ENCODE measurements at places on chromosomes 4 and X. TPM values are rescaled to one million over a fixed set of nuclear protein-coding genes. Genes with fewer than 3 reads are reported as not detected.
A peak's percentile ranks its signal among the peaks of the same experiment; 100 is the strongest.

Gene TMEM31
- total RNA-seq = not detected

Gene ARMCX1
- total RNA-seq = 36.1 TPM

Gene MXRA5
- total RNA-seq = 14.4 TPM

Gene RTL5
- 2.2 TPM for total RNA-seq

DNA sequence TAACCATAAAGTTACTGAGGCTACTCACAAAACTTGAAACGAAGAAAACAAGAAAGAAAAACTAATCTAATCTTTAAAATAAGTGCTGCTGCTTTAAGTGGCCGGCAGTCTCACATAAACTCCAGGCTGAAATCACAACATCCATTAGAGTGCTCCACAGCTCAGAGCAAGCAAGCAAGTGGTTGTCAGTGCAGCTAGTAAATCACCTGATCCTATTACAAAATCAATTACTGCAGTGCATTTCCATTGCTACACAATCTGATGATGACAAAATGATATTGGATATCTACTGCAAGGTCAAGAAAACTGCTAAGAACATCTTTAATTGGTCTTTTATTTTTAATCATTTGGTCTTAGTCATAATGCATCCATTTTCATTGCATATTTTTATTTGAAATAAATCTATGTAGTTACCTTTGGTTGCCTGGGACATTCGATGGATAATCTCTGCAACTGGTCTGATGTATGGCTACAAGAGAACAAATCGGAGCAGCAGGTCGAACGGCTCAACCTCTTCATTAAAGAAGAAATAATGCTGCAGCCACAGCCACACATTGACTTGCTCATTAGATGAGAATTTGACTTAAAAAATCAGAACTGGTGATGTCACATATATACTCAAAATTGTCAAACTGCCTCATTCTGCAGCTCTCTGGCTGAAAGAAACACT lies 87.7 kb downstream of the FBXW7 start:
- DNase-seq = no peak

DNA sequence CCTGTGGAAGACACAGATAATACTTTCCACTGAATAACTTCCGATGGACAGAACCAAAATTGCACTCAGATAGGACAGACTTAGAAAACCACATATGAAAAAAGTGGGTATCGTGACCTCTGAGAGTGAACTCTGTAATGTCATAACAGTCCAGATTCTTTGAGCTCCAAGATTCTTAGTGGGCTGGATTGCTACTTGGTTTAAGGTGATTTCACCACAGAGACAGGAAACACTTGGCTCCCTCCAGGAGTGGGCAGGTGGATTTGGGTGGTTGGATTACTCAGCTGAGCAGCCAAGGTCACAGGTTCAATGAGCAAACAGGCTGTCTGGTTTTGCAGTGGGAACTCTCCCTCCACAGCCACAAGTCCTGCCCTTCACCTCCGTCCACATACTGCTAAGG lies 126.0 kb downstream of the AFAP1 start:
- no peak for DNase-seq

DNA sequence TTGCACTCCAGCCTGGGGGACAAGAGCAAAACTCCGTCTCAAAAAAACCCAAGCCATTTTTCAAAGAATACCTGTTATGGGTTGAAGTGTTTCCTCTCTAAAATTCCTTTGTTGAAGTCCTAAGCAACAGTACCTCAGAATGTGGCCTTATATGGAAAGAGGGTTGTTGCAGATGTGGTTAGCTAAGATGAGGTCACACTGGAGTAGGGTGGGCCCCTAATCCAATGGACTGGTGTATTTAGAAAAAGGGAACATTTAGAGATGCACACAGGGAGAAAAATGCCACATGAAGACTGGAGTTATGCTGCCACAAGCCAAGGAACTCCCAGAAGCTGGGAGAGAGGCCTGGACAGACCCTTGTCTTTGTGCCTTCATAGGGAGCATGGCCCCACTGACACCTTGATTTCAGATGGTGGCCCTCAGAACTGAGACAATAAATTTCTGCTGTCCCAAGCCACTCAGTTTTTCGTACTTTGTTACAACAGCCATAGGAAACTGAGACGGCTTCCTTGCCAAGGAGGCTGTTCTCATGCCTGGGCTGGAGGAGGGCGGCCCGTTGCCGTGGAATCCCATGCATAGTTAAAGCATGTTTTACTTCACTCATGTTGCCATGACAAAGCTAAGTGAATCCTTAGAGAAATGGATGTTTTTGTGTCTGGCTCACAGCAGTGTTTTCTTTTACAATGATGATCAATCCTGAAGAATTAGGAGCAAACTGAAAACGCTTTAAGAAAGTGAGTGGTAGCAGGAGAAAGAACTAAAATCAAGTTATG lies 16.5 kb downstream of the TRAPPC2 start:
- peak; percentile 8 for DNase-seq

- no peak for DNase-seq
These were observed 430.6 kb downstream of the DTHD1 start for GRCh38 chr4:36712013-36712412.

DNA sequence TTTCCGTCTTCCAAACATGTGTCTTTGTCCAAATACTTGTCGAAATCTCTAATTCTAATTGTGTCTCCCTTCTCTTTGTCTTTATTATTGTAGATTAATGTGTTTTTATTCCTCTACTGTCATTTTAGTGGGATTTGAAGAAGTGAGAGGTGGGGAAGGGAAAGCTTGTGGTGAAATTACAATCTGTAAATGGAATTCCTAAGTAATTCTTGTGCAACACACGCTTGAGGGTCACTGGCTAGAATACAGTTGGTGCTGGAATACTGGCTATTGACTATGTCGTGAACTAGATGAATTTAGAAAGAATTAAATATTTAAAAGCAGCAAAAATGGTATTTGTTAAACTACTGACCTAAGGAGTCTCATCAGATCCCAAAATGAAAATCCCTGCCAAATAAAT lies 10.7 kb upstream of the FNIP2 start:
- no peak for DNase-seq

DNA sequence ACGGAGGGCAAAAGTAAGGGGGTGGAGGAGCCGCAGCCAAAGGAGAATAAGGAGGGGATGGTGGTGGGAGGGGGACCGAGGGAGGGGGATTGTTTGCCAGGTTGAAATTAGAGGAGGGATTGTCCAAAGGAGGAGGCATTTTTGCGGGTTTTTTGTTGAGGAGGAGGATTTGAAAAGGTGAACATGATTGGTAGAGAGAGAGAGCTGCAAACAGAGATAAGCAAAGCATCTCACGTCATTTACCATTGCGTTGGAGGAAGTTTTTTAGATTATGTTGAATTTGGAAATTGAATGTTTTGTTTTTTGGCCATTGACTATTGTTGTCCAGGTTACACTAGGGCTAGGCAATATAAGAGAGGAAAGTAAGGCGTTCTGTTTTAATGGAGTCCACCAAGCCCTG lies 54.5 kb upstream of the ABCB7 start:
- no peak for DNase-seq

DNA sequence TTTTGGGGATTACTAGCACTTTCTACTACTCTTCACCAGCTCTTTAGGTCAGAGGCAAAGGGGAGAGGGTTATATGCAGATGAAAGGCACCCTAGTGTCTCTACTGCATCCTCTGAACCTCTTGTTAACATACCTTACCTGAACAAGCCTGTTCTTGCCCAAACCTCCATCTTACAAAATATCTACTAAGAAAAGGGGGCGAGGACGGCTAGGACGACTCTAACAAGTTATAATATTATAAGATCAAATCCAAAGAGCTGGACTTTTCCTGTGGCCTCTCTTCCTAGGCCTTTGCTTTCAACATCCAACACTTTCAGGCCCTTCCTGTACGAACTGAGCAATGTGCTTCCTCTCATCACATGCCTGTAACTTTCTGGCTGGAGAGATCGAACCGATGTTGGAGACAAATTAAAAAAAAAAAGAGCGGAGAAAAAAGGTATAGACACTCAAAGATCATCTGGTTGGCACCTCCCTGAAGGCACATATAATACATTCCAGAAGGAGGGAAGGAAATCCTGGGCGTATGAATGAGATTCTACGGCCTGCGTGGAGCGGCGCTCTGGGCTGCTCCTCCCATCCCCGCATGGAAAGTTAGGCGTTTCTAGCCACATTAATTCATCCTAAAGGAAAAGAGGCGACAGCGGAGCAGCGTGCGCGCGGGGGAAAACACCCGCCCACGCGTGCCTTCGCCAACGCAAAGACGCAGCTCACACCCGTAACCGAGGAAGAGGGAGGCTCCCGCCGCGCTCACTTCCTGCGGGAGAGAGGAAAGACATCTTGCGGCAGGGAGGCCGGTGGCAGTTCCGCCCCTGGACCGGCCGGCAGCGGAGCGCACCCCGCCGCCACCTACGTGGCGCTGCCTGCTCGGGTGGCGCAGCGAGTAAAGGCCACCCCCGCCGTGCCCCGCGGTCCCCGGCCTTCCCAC lies 808 bp downstream of the PRDM5 start:
- DNase-seq = peak; percentile 80

DNA sequence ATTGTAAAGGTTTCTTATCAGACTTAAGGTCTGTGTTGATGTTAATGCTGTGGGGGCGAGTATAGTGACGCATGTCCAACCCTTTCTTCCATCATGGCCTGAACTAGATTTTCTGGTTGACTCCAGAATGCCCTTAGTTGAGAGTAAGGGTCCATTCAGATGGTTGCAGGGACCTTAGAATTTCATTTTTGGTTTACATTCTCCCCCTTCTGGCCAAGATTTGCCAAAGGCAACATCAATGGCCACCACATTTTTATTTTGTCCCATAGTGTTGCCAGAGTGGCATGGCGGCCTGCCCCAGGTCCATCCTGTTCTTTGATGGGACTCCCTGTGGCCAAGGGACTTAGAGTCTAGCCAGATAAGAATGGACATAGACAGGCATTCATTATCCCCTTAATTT lies 368.5 kb downstream of the GPM6A start:
- no peak for DNase-seq

DNA sequence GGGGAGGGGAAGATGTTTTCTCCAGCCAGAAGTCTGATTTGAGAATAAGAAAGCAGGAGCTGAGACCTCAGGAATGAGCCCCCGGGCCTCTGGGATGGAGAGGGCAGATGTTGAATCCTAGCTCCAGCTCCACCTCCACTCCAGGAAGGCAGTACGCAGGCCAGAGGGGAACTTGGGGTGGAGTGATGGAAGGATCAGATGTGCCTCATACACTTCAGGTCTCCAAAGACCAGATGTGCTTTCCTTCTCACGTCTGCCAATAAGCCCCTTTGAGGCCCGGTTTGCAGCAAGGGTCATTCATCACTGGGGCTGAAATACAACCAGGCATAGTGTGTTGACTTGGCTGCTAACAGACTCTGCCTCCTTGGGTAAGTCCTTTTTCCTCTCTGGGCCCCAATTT lies 28.1 kb downstream of the STARD8 start:
- DNase-seq = no peak

DNA sequence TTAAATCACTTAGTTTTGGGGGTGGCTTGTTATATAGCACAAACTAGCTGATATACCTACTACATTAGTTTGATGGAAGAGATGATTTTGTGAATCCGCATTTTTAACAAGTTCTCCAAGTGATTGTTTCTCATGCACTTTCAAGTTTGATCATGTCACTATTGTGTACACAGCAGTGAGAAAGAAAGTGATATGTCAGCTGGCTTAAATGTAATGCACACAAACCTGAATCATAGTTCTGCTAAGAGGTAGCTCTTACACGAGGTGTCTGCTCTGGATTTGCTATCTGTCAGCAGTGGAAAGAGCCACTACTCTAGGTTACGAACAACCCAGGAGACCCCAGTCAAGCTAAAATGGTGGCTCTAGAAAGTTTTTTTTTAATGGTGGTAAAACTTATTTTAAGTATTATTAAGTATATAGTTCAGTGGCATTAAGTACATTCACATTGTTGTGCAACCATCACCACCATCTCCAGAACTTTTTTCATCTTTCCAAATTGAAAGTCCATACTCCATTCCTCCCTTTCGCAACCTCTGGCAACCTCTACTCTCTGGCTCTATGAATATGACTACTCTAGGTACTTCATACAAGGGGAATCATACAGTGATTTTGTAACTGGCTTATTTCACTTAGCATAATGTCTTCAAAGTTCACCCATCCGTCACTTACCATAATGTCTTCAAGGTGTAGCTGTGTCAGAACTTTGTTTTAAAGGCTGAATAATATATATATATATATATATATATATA lies 147.3 kb downstream of the HS6ST2 start:
- no peak for DNase-seq

DNA sequence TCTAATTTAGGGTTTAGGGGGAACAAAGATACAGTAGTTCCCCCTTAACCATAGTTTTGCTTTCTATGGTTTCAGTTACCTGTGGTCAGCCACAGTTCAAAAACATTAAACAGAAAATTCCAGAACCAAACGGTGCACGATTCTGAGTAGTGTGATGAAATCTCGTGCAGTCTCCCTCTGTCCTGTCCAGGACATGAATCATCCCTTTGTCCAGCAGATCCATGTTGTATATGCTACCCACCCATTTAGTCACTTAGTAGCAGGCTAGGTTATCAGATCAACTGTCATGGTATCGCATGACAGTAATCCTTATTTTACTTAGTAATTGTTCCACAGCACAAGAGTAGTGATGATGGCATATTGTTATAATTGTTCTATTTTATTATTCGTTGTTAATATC lies 556.1 kb downstream of the IL1RAPL1 start:
- no peak for DNase-seq

DNA sequence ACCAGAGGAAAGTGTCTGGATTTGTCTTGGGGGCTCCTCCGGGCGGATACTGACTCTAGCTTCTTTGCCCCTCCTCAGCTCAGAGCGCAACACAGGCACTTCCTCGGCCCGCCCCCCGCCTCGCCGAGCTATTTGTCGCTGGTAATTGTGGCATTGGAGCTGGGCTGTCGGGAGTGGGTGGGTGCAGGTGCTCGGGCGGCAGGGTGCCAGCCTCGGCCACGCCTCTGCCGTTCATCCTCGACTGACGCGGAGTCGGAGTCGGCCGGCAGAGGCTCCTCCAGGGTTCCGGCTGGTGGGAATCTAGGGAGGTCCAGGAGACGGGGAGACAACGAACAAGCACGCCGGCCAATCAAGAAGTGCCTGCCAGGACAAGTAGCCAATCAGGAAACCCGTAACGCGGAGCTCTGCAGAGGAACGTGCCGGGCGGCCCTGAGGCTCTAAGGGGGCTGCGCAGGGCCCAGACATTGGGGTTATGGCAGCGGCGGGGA lies 3.9 kb upstream of the SYN1 start:
- DNase-seq = peak; percentile 56

- DNase-seq = no peak
These were observed 65.6 kb downstream of the UBA6 start for GRCh38 chr4:67635331-67635730.

DNA sequence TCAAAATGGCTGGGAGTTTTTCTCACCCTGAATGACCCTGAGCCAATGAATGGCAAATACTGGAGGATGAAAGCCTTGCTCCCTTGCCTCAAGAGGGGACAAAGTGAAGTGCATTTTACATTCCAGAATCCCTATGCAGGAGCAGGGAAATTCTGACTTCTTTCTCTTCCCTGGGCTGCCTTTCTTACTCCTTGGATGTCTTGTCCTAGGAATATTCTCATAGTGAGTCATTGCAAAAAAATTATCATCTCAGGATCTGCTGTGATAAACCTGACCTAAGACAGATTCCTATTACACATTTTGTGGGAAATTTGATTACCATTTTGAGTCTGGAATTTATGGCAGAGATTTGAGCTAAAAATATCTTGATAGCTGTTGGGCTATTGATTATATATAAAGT lies 199.9 kb downstream of the TMA16 start:
- DNase-seq = no peak

- no peak for DNase-seq
These were observed 126.9 kb upstream of the GPRIN3 start for GRCh38 chr4:89434364-89434988.
